ENCODE measurements at places on chromosomes 3 and 15.

- DNase-seq: no peak
Observed at GRCh38 chr15:58771621-58772250, 634 bp downstream of the MINDY2 start.

- DNase-seq: no peak
Observed at GRCh38 chr3:178072391-178073305, 463.6 kb upstream of the KCNMB2 start.

DNA sequence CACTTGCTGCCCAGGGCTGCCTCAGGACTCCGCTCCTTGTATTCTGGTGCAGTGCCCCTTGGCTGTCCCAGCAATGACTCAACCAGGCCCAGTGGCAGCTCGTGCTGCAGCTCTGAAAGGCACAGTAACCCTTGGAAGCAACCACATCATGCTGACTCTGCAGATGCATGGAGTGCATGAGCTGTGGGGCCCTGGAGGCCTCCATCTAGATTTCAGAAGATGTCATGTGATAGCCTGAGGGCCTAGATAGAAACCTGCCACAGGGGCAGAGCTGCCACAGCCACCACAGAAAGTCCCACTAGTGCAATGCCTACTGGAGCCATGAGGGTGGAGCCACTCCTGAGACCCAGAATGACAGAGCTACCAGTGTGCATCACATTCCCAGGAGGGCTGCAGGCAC is 117.1 kb upstream of the SMAD3 start:
- no peak for DNase-seq

GRCh38 chr3:171157980-171158379 is 131.5 kb upstream of the SLC2A2 start:
- DNase-seq: no peak

DNA sequence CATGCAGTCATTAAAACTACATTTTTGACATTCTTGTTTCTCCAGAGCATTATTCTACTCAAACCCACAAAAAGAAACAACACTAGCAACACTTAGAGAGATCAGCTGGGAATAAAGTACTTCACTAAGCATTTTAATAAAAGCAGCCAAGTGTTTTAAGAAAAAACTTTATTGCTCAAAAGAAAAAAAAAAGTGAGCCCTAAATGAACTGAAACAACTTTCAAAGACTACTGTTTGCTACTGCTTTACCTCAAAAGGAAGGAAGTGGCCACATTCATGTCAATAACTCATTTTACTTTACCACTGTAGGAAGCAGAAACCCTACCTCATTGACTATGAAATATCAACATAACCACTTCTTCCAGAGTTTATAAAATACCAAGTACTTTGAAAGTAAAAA is 91.3 kb downstream of the UACA start:
- no peak for DNase-seq

- no peak for DNase-seq
Observed at GRCh38 chr15:38373016-38373415, 80.9 kb upstream of the FAM98B start.

- no peak for DNase-seq
Observed at GRCh38 chr3:86942206-86942605, 48.7 kb downstream of the VGLL3 start.

DNA sequence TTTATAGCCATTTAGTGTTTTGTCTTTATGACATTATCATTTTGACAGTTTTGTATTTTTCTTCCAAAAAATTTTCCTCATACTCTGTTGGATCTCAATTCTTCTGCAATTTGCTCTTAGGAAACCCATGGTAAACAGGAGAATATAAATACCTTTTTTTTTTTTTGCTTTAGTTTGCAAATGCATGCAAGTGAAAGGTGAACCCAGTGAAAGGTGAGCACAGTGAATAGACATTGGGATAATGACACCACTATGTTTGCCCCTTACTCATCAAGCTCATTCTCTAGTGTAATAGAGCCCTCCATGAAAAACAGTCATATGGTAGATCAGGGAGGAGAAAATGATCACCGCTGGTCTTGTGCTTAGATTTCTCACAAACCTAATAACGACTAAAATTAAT is 59.0 kb upstream of the TRPC1 start:
- no peak for DNase-seq

GRCh38 chr15:42461261-42461660 is 29.7 kb downstream of the ZNF106 start:
- DNase-seq: no peak

DNA sequence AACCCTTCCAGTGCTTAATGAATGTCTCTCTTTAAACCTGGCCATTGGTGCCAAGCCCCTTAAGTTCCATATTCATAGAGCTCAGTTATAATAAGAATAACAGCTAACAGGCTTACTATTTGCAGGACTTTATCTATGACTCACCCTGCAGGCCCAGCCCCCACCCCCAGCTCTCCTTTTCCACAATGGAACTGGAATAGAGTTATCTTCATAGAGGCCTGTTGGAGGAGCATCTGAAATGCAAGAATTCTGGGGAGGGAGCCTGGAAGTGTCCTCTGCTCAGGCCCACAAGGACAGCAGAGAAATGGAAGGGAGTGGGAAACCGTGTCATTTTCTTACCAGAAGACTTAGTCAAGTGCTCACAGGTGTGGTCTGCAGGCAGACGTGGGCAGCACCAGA is 52.8 kb downstream of the SEMA5B start:
- DNase-seq: no peak

Measured in activated CD4-positive, alpha-beta T cell treated with anti-CD3 and anti-CD28 coated beads for 24 hours (primary cell).